LoVo (cell line): ENCODE measurements at places on chromosomes 2 and 18.

DNA sequence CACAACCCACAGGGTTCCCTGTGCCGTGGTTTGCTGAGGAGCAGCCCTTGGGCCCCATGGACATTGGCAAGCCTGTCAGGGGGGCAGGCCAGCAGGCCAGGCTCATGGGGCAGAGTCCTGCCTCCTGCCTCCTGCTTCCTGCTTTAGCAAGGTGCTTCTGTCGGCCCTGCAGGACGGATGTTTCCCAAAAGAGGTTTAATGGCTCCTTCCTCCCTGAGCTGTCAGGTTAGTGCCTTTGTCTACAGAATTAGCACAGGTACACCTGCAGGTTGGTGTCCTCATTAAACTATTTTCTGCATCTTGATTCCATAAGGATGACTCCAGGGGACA is 152.3 kb downstream of the TTC32 start:
- DNase-seq: no peak

- no peak for DNase-seq
These were observed 73.5 kb downstream of the KCNF1 start for GRCh38 chr2:10985260-10985659.

DNA sequence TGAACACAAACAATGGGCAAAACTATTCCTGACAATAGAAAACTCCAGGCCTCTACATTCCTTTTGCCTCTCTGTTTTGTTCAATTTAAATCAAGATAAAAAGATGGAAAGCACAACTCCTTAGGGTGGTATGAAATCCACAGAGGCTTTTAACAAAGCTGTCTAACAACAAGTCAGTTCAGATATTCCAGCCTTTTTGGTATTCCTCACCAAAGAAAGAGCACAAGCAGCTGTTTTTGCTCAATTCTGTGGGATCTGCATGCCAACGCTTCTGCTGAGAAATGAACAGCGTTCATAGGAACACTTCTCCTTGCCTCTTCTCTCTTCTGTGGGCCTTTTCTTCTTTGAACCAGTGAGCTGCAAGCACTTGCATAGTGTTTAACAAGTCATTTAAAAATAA is 411.6 kb upstream of the TCF4 start:
- no peak for DNase-seq

- DNase-seq: no peak
These were observed 700.9 kb downstream of the ERBB4 start for GRCh38 chr2:211837706-211838105.

GRCh38 chr2:65688141-65688886 is 255.9 kb upstream of the SPRED2 start:
- DNase-seq: no peak

DNA sequence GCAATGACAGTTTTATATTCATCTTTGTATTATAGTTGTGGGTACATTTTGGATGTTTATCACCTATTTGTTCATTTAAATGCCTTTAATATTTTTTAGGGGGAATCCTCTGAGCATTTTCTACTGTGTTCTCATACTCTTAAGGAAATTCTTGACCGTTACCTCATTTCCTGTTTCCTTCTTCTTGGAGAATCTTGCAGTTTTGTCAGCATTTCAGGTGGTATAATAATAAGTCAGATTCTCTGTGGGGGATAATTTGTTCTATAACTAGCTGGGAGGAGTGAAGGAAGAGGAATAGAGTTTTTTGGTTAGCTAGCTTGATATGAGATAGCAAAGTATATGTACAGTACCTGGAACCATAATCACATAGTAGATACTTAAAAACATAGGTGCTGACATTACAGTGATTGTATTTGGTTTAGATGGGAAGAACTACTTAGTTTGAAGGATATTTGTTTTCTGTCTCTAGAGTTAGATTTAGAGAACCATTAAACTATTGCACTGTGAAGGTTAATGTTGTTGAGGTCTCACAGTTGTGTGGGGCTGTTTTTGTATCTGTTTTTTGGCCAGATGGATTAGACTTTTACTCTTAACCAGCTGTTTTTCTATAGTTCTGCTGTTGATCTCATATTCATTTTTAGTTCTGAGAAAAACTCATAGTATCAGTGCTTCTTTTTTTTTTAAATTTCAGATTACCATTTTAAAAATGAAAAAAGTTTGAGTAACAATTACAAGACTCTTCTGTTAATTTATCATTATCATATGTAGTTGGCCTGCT is 14.2 kb downstream of the MTX2 start:
- no peak for DNase-seq
